ENCODE measurements at places on chromosomes 5 and 9. TPM values are rescaled to one million over a fixed set of nuclear protein-coding genes. Genes with fewer than 3 reads are reported as not detected.

The SHISAL2B gene
- not detected for total RNA-seq

The FANCC gene
- 3.6 TPM for total RNA-seq

The FBXW2 gene
- total RNA-seq: 31.0 TPM

The ZDHHC11 gene
- total RNA-seq: 5.9 TPM

The OTP gene
- not detected for total RNA-seq

The GPR151 gene
- not detected for total RNA-seq

The FAM151B gene
- total RNA-seq: 9.8 TPM

The CYFIP2 gene
- 16.8 TPM for total RNA-seq

The PCSK1 gene
- total RNA-seq: 0.81 TPM

The ARL14EPL gene
- total RNA-seq: not detected

The CD74 gene
- total RNA-seq: 1.6 TPM

The PITX1 gene
- 0.44 TPM for total RNA-seq

The CLINT1 gene
- total RNA-seq: 109 TPM

The TMEM161B gene
- 9.6 TPM for total RNA-seq

The BRD8 gene
- 38.8 TPM for total RNA-seq

The CLPTM1L gene
- total RNA-seq: 250 TPM
